ENCODE measurements at places on chromosomes 2 and 18.

GRCh38 chr2:71548646-71549425 is 95.5 kb downstream of the DYSF start:
- DNase-seq = peak; percentile 62

- DNase-seq = no peak
Observed at GRCh38 chr2:171531836-171532450, 9.7 kb downstream of the CYBRD1 start.

DNA sequence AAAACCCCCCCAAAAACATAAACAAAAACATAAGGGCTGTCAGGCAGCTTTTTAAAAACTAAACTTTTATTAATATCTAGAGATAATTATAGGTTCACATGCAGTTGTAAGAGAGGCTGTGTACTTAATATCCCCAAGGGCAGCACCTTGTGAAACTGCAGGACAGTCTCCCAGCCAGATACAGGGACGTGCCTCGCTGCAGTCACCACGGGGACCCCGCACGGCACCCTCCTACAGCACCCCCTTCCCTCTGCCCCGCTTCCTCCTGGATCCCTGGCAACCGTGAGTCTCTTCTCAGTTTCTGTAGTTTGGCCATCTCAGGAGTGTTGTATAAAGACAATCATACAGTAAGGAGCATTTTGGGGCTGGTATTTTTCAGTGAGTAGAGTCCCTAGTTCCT is 6.8 kb upstream of the COLEC11 start:
- DNase-seq = no peak

- no peak for DNase-seq
Observed at GRCh38 chr2:84290537-84290936, 168.5 kb downstream of the SUCLG1 start.

- no peak for DNase-seq
Observed at GRCh38 chr2:8957628-8958027, 45.9 kb downstream of the MBOAT2 start.

- DNase-seq = no peak
Observed at GRCh38 chr18:76264876-76265250, 230.2 kb downstream of the ZNF516 start.
